ENCODE measurements at places on chromosomes 6 and 20.

- DNase-seq: no peak
Observed at GRCh38 chr6:139014945-139015344, 13.6 kb upstream of the ABRACL start.

DNA sequence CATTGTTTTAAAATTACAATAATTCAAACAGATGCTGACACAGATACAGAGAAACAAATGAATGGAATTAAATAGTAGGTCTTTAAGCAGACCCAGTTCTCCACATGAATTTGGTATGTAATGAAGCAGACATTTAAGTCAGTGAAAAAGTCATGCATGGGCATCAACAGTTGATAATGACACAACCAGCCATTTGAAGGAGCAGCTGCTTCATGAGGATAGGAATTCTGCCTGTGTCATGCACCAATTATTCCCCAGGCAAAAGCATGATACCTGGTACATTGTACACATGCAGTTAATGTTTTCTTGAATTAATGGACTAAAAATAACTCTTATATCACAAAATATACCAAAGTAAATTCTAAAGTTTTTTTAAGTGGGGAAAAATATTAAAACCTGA, 11.2 kb upstream of the HEY2 start:
- no peak for DNase-seq

GRCh38 chr6:49087369-49087768, 375.7 kb downstream of the MMUT start:
- DNase-seq: no peak

DNA sequence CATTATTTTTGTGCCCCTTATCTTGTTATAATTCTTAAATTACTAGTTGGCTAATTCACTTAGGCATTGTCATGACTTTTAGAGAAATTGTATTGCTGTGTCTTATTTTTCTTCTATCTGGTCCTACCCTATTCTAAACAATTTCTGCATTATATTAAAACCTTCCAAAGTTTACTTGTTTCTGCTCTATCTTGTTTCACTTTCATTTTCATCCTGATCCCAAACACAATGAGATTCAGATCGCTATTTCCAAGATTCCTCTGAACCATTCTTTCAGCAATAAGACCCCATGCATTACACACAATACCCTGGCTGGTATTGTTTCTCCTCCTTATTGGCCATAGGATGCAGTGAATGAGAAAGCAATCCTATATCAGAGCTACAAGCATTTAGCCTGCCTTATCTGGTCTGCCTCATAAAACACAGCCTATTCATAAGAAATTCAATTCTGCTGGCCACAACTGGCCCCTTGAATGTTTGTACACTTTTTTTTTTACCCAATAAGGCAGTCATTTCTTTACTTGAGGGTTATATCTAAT, 69.9 kb upstream of the POU3F2 start:
- no peak for DNase-seq

- no peak for DNase-seq
Observed at GRCh38 chr20:325889-326644, 715 bp downstream of the SOX12 start.

DNA sequence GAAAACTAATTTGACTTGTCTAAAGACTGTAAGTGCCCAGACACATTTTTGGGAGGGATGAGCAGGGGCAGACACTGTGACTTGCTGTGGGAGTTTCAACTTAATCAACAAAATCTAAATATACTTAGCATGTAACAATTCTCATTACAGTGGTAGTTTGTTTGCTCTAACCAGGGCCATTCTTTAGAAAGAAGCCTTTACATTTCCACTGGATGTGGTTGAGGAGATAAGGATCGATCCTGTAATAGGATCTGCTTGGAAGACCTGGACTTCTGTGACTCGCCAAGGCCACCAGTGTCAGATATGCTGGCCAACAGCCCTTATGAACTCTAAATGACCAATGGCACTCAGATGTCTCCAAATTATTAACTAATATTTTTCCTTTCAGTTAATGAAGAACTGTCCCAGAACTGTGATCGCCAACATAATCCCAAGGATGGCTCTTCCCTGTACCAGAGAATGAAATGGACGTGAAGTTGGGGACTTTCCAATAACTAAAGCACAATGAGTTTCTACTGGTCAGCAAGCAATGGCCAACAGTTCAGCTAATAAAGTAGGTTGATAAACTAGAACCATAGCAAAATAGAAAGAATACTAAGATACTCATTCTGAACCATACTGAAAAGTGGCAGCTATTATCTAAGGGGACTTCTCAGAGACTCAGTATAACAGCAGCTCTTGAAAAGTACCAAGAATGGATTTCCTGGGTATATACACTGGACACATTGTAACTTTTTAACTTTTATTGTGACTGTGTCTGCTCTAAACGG, 7.5 kb downstream of the SMLR1 start:
- DNase-seq: no peak

GRCh38 chr6:46381579-46381978, 109.7 kb downstream of the RCAN2 start:
- no peak for DNase-seq

DNA sequence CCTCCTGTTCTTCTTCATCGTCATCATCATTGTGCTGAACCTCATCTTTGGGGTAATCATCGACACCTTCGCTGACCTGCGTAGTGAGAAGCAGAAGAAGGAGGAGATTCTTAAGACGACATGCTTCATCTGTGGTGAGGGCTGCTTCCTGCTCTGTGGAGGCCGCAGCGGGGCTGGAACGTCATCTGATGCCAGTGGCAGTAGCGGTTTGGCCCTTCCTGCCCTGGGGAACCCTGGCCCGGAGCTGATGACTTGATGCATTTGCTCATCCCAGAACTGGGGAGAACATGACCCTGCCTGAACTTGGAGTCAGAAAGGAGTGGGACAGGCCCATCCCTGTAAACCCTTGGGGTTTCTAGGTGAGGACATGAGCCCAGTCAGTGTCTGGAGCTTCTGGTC, 18.7 kb downstream of the UQCC2 start:
- DNase-seq: peak; percentile 47

DNA sequence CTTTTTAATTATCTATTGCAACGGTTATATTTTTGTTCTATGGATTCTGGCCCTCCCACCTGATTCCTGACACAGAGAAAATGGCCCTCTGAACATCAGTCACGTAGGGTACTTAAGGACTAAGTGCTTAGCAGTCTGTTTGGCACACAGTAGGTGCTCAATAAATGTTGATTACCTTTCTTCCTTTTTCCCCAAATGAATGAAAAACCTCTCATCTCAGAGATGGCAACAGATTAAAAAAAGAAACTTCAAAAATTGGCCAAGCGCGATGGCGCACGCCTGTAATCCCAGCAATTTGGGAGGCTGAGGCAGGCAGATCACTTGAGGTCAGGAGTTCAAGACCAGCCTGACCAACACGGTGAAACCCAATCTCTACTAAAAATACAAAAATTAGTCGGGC, 31.5 kb downstream of the ATXN1 start:
- no peak for DNase-seq

DNA sequence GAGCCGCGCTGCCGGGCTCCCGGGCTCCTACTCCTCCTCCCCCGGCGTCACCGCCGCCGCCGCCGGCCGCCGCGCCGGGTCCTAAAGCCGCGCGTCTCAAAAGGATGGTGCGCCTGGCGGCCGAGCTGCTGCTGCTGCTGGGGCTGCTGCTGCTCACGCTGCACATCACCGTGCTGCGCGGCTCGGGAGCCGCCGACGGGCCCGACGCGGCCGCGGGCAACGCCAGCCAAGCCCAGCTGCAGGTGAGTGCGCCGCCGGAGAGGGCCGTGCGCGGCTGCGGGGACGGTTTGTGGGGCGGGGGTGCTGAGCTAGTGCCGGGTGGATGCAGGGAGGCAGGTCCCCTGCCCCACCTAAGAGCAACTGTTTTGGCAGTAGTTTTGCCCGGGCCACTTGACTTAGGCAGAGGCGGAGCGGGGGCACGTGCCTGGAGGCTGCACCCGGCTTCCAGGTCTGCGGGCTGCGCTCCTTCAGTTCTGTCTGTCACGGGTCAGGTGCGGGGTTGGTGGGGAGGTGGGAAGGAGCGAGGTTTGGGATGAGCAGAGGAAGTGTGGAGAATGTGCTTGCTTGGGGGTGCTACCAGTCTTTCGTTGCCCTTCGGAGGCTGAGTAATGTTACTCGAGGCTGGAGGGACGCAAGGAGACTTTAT, 722 bp downstream of the ISM1 start:
- peak; percentile 19 for DNase-seq

DNA sequence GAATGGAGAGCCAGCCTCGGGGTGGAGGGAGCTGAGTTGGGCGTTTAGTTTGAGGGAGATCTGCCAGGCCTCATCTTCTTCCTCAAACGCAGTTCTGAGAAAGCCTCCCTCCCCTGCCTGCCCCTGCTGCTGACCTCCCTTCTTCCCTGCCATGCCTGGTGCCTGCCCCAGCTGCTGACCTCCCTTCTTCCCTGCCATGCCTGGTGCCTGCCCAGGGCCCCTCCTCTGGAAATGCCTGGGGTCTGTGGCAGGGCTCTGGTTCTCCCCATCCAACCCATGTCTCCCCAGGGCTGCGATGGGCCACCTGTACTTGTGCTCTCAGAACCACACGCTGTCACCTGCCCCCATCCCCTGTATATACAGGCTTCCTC, 114.6 kb downstream of the VEGFA start:
- no peak for DNase-seq

DNA sequence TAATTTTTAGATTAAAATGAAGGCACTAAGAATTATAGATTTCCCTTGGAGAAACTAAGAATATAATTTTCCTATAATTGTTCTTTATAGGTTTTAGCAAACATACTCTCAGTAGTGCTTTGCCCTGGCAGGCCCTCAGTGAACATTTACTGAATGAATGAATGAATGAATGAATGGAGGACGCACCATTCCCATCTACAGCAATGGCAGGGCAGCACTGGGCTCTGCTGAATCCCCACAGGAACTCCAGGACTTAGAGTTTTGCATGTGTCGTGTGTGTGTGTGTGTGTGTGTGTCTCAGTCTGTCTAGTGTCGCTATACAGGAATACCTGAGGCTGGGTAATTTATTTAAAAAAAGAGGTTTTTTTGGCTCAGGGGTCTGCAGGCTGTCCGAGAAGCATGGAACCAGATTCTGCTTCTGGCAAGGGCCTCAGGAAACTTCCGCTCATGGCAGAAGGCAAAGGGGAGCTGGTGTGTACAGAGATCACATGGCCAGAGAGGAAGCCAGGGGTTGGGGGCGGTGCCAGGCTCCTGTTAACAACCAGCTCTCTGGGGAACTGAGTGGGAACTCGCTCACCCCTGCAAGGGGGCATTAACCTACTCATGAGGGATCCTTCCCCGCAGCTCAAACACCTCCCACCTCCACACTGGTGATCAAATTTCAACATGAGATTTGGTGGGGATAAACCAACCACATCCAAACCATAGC, 20.1 kb downstream of the RNASET2 start:
- DNase-seq: no peak

GRCh38 chr20:63223121-63223825, 7.3 kb upstream of the YTHDF1 start:
- peak; percentile 23 for DNase-seq

GRCh38 chr6:160063771-160064413, 57.7 kb upstream of the SLC22A1 start:
- DNase-seq: no peak

GRCh38 chr6:23524548-23524947, 601.5 kb upstream of the NRSN1 start:
- DNase-seq: no peak

GRCh38 chr6:147949981-147950622, 392.5 kb upstream of the SASH1 start:
- no peak for DNase-seq

DNA sequence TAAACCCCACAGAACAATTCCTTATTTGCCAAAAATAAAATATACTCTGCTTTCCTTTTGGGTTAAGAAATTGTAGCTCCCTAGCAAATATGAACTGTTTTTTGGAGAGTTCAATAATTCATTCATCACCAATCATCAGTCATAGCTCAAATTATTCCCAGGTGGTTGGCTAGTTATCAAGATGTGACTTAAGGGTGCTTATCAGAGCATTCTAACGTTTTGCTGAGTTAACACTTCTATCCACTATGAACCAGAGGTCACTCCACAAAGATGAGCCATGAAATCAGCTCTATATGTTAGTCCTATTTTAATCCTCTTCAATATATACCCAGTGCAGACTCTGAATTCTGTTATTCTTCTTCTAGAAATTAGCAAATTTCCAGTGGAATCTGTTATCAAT, 379.1 kb downstream of the TENT5A start:
- DNase-seq: no peak

DNA sequence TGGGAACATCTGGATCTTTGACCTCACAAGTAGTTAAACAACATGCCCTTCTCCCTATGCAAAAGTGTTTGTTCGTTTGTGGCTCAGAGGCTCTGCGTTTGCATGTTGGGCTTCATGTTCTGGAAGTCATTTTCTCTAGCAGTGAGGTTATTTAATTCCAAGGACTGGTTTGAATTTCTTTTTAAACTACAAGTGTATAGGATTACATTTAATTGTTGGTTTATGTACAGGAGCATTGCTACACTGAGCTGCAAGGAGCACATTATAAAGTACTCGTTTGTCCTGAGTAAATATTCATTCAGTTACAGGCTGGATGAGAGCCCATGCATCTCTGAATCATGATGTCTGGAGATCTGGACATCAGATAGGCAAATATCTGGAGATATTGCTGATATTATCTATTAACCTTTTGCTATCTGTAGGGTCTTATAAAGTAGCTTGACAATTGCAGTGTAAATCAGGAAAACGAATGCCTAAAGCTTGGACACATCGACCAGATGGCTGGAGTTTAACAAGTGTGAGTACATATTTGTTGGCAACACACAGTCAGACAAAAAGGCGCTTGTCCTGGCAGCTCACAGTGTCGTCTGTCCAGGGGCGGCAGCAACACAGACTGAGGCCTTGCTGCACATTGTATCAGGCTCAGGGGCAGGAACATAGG, 84.6 kb downstream of the PDE7B start:
- DNase-seq: no peak

DNA sequence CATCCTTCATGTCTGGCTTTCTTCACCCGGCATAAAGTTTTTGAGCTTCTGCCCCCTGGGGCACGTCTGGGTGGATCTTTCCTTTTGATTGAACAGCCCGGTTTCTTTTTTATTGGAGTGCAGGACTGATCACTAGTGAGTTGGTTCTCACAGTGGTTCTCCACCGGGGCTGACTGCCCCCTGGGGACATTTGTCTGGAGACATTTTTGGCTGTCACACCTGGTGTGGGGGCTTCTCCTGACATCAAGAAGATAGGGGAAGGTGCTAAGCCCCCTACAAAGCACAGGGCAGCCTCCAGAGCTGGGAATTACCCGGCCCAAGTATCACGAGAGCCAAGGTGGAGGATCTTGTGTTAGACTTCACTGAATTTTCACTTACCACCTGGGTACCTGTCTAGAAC, 25.7 kb upstream of the IRF4 start:
- DNase-seq: no peak

DNA sequence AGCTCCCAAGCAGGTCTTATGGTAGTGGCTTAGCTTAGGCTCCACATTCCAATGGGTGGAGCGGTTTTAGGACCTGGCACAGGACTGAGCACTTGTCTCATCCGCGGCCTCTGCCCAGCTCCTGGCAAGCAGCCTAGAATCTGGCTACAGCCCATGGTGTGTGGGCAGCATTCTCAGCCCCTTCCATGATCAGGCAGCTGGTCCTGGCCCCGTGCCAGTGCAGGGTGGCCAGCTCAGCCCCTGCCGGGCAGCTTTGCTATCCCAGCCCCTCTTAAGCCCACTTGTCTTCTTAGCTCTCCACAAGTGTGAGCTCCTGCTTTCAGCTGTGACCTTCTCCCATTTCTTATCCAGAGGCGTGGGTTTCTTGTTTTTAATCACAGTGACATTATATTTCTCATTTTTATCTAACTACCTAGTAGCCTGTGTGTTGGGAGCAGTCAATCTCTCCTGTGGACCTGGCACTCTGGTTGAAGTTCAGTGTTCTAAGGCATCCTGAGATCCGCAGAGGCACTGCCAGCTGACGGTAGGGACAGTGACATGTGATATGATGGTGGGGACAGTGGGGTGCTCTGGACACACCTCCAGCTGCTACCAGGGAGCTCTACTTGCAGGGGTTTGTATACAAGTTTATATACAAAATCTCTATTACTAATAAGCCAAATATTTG, 119.9 kb upstream of the PRND start:
- no peak for DNase-seq
